Activated CD4-positive, alpha-beta memory T cell treated with anti-CD3 and anti-CD28 coated beads for 36 hours (primary cell): ENCODE measurements at places on chromosomes 2 and 18. TPM values are rescaled to one million over a fixed set of nuclear protein-coding genes. Genes with fewer than 3 reads are reported as not detected.

ITGA4 gene
- 51.2 TPM for total RNA-seq

IL1RL1 gene
- 1.3 TPM for total RNA-seq

SPC25 gene
- 47.1 TPM for total RNA-seq

EIF2B4 gene
- 36.5 TPM for total RNA-seq

KCNE4 gene
- not detected for total RNA-seq

UGT1A5 gene
- not detected for total RNA-seq

TBC1D8 gene
- 1.6 TPM for total RNA-seq

SOCS6 gene
- 1.3 TPM for total RNA-seq

NMUR1 gene
- 0.07 TPM for total RNA-seq

ARL5A gene
- 54.6 TPM for total RNA-seq

CDCA7 gene
- 59.9 TPM for total RNA-seq

PKDCC gene
- not detected for total RNA-seq

GPR45 gene
- not detected for total RNA-seq
